ENCODE measurements at places on chromosomes 13 and 19.

DNA sequence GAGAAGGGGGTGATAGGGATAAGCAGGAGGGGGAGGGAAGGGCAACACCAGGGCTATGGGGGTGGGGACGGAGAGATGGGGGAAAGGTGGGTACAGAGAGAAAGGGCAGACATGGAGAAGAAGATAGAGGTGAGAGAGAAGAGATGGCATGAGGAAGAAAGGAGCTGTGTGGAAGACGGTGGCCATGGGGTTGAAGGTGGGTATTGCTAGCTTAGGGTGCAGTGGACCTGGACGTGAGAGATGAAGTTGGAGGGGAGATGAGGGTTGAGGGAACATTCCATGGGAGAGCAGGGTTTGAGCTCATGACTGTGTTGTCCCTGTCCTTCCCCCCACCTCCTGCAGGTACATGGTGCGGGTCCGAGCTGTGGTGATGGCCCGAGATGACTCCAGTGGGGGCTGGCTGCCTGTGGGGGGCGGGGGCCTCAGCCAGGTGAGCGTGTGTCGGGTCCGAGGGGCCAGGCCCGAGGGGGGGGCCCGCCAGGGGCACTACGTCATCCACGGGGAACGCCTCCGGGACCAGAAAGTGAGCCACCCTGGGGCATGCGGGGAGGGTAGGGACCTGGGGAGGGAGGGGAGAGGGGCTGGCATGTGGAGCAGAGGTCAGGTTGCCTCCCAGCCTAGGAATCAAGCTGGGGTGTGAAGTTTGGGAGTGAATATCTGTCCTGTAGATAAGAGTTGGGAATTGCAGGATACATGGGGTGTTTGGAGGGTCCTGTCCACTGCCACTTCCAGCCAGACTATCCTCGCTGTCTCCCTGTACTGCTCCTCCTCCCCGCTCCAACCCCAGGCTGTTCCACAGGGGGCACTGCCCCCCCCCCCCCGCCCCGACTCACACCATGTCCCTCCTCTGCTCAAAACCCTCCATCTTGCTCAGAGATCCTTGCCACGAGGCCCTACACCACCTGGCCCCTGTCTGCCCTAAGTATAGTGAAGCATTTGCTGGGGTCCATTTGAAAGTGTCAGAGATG is 1.7 kb downstream of the SPRED3 start:
- no peak for DNase-seq

- no peak for DNase-seq
Measured at GRCh38 chr13:33017323-33017929, 1.2 kb downstream of the KL start.

- DNase-seq: no peak
Measured at GRCh38 chr19:10517760-10518443, 655 bp upstream of the S1PR5 start.

DNA sequence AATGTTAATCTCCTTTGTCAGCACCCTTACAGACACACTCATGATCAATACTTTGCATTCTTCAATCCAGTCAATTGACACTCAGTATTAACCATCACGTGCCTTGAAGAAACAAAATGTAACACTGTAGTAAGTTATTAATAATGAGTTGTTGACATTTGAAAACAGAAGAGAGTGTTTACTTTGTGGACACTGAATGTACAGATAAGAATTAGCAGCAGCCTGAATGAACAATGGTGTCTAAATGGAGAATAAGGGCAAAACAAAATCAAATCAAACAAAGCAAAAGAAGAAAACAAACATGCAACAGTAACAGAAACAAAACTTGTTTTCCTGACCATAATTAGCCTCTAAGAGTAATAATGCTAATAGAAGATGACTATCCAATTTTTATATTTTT is 1191.1 kb upstream of the MIR17HG start:
- DNase-seq: no peak

DNA sequence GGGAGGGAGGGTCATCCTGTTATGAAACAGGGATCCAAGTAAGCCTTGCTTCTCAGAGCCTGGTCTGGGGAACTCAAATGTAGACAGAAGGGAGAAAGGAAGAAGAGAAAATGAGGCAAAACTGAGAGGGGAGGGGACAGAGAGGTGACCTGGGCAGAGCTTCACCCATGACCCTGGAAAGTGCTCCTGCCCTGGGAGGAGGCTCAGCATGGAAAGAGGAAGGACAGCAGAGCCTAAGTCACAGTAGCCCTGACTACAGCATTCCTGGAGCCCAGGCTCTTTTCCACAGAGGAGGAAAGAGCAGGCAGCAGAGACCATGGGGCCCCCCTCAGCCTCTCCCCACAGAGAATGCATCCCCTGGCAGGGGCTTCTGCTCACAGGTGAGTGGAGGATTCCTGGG is at the start of gene CEACAM3:
Gene CEACAM3, plus strand, starts transcription at position 226 of the 400 bp plus-strand sequence. Its CDS starts 91 bp downstream, at position 317.
- DNase-seq: no peak

All from eye (tissue), 1 donor.